ENCODE measurements at places on chromosomes 3 and 15.
A peak's percentile ranks its signal among the peaks of the same experiment; 100 is the strongest.

GRCh38 chr15:73550190-73550589 lies 83.0 kb downstream of the NPTN start:
- DNase-seq: no peak

- peak; percentile 14 for DNase-seq
Measured at GRCh38 chr15:66356077-66356358, 467 bp downstream of the TIPIN start.

GRCh38 chr3:139838269-139838957 lies 96.6 kb upstream of the CLSTN2 start:
- no peak for DNase-seq

GRCh38 chr15:34010921-34011320 lies 28.1 kb downstream of the AVEN start:
- no peak for DNase-seq

- no peak for DNase-seq
Measured at GRCh38 chr3:188342991-188343732, 189.2 kb downstream of the LPP start.

GRCh38 chr3:48504051-48504946 lies at the start of gene SHISA5:
SHISA5 (minus strand) TSS chr3:48504174; CDS start chr3:48504094, 80 bp downstream.
- DNase-seq: peak; percentile 49

All from stimulated activated naive CD4-positive, alpha-beta T cell treated with Interleukin-2 at 50 U/mL for 16 hours (primary cell).